ENCODE measurements at places on chromosomes 5 and 9.

- DNase-seq: no peak
These were observed 9.6 kb downstream of the TLE4 start for GRCh38 chr9:79581388-79581787.

DNA sequence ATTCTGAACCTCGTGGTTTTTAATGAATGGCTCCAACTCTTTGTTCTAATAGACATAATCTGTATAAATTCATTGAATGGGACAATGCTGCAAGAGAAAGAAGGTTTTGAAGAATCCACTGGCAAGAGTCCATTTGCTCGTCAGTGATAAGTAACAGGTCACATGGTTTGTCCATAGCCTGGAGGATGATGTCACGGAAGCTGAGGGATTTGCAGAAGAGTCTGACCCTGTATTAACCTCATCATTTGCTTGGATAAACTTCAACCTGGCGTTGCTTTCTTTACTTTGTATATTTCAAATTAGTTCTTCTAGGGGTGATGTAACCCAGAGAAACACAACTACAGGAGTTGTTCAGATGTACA, 197.4 kb downstream of the GAS1 start:
- no peak for DNase-seq

- DNase-seq: no peak
These were observed 233.3 kb downstream of the PCSK1 start for GRCh38 chr5:96199713-96200183.

GRCh38 chr9:121201045-121201737, 478 bp downstream of the RAB14 start:
- DNase-seq: peak; percentile 14

GRCh38 chr5:115490596-115490995, 54.0 kb downstream of the FEM1C start:
- no peak for DNase-seq

DNA sequence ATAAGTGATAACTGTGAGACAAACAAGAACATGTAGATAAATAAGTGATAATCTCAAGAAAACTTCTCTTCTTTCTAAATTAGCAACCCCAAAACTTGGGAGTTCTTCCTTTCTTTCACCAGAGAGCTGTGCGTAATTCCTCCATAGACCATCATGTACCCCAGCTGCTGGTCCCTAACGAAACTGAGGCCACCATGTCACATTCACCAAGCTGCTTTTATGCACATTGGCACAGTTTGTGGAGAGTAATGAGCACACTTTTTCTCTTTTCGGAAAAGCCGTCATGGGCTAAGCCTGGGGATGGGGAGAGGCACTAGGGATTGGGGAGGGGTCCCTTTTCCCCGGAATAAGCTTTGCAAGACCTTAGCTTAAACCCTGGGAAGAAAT, 561.4 kb downstream of the BNC2 start:
- DNase-seq: no peak

All from SK-N-DZ (cell line).